ENCODE measurements at places on chromosomes 13 and 19. TPM values are rescaled to one million over a fixed set of nuclear protein-coding genes. Genes with fewer than 3 reads are reported as not detected.
A peak's percentile ranks its signal among the peaks of the same experiment; 100 is the strongest.

GRCh38 chr19:30598688-30599087, 226.5 kb downstream of the ZNF536 start:
- DNase-seq, result no peak

DNA sequence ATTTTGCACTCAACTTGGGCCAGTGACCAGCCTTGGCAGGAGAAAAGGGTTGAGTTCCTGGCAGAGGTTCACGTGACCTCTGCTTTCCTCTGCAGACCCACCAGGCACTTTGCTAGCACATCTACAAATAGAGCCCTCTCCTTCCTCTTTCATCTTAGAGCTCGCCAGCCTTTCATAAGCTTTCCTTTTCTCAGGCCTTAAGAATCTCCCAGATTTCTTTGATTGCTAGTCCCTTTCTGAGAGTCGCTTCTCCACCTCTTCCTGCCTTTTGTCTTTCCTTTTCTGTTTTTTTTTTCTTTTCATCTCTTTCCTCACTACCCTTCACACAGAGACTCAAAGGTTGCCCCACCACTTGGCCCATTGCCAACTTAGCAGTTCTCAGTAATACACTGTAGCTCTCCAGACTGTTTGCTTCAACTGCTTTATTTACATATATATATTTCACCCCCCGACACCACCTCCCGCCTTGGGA, 375.7 kb upstream of the SPRY2 start:
- no peak for DNase-seq

GRCh38 chr13:84137292-84137691, 255.0 kb upstream of the SLITRK1 start:
- peak; percentile 74 for DNase-seq

- DNase-seq, result no peak
Observed at GRCh38 chr19:1455002-1455335, 5.0 kb downstream of the APC2 start.

DNA sequence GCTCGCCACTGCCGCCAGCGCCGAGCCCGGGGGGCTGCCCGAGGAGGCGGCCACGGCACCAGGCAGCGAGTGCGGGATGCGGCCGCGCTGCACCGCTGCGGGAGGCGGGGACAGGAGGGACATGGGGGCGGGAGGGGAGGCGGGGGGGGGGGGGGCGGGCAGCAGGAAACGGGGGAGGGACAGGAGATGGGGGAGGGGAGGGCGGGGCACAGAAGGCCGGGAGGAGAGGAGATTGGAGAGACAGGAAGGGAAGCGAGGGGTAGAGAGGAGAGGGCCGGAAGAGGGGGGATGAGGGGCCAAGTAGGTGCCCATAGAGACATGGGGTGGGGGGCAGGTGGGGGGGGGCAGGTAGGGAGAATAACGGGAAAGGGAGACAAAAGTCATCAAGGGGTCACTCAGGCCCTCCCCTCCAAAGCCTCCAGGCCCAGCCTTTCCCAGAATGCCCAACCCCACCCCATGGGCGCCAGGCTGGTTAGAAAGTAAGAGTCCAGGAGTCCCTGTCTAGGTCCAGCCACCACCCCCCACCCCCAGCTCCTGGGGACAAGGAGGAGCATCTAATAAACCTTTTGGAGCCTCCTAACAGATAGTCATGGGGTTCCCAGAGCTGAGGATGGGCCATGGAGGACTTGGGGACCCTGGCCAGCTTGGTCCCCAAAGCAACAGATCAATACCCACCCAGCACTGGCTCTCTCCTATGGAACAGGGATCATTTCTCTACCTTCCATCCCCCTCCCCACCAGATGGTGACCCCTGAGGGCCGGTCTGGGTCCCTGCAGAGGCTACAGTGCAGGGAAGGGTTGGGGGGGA, 9.5 kb downstream of the NR2F6 start:
- peak; percentile 55 for DNase-seq

The NKG7 gene
- total RNA-seq, result 140 TPM

- no peak for DNase-seq
Observed at GRCh38 chr19:10863107-10863717, 8.1 kb upstream of the CARM1 start.

Measured in activated CD4-positive, alpha-beta memory T cell treated with anti-CD3 and anti-CD28 coated beads for 36 hours (primary cell).